Left ventricle myocardium inferior (tissue), 1 donor: ENCODE measurements at places on chromosomes 5 and 9. TPM values are rescaled to one million over a fixed set of nuclear protein-coding genes. Genes with fewer than 3 reads are reported as not detected.
A peak's percentile ranks its signal among the peaks of the same experiment; 100 is the strongest.

FOXD4L3 gene
- total RNA-seq = not detected

OR1J2 gene
- total RNA-seq = not detected

PCA3 gene
- not detected for total RNA-seq

GPR150 gene
- total RNA-seq = 0.14 TPM

ANKRD31 gene
- 0.11 TPM for total RNA-seq

ZNG1C gene
- 11.9 TPM for total RNA-seq

IL9 gene
- not detected for total RNA-seq

TCF7 gene
- 3.0 TPM for total RNA-seq

DNA sequence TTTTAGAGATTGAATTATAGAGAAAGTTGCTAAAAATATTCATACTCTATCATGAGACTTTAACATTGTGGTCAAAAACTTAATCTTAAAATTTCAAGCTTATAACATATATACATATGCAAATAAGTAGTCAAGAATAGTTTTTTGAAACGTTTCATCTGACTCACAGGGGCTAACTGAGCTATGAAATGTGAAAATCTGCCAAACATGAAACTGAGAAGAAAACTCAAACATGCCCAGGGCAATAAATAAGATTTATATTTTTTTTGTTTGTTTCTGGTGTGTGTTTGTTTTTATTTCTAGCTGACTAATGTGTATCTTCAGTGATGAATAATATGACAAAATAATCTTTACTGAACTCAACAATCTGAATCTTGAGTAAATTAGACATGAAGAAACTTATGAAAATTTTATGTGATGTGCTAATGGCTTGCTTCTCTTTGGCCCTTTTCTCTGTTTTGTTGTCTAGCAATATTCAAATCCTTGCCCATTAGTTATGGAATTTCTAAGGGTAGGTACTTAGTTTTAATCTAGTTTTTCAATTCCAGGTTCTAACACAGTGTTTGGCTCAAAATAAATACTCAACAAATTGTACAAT is 99.9 kb downstream of the FAM174A start:
- DNase-seq = no peak

GRCh38 chr9:115132648-115133047 is 14.7 kb upstream of the TNC start:
- DNase-seq = peak; percentile 20

- no peak for DNase-seq
Observed at GRCh38 chr5:176660530-176660859, 13.2 kb downstream of the TSPAN17 start.

DNA sequence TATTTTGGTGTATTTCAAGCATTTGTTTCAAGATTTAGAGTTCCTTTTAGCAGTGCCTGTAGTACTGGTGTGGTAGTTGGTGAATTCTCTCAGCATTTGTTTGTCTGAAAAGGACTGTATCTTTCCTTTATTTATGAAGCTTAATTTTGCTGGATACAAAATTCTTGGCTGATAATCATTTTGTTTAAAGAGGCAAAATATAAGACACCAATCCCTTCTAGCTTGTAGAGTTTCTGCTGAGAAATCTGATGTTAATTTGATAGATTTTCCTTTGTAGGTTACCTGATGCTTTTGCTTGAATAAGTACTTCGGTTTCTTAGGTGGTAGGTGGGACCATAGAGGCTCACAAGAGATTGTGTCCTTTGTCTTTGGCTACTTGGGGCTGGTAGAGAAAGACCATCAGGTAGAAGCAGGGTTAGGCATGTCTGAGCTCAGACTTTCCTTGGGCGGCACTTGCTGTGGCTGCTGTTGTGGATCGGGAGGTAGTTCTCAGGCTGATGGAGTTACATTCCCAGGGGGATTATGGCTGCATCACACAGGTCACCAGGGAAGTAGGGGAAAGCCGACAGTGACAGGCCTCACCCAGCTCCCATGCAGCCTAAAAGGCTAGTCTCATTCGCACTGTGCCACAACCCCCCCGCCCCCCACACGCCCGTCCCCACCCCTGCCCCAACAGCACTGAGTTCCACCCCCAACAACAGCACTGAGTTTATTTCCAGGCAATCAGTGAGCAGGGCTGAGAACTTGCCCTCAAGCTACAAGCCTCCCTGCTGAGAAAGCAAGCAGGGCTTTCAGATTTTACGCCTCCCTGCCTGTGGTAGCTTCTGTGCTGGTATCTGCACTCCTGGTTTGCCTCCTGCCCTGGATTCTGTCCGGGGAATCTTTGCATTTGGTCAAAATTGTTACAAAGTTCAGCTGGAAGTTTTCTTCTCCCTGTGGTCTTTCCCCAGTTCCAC is 127.1 kb upstream of the GLRA1 start:
- no peak for DNase-seq

GRCh38 chr9:111178331-111179055 is 140.2 kb upstream of the LPAR1 start:
- DNase-seq = no peak

DNA sequence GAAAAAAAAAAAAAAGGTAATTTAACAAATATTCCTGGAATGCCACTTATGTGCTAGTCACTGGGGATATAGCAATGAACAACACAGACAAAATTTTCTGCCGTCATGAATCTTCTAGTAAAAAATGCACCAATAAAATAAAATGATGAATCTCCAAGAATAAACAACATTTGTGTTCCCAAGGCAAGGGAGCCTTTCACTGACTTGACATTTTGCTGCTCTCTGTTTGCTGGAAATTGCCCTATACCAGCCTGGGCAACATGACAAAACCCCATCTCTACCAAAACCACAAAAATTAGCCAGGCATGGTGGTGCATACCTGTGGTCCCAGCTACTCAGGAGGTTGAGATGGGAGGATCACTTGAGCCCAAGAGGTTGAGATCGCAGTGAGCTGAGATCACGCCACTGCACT is 64.5 kb upstream of the ERBIN start:
- no peak for DNase-seq

- no peak for DNase-seq
Observed at GRCh38 chr5:145543968-145544367, 291.2 kb downstream of the PRELID2 start.

GRCh38 chr5:10291692-10292339 is 15.9 kb downstream of the CMBL start:
- no peak for DNase-seq

GRCh38 chr9:124270504-124271335 is 13.0 kb downstream of the NEK6 start:
- DNase-seq = no peak

GRCh38 chr5:112434641-112435040 is 15.6 kb upstream of the EPB41L4A start:
- DNase-seq = no peak

- DNase-seq = no peak
Observed at GRCh38 chr5:80382488-80382887, 25.4 kb upstream of the ZFYVE16 start.

DNA sequence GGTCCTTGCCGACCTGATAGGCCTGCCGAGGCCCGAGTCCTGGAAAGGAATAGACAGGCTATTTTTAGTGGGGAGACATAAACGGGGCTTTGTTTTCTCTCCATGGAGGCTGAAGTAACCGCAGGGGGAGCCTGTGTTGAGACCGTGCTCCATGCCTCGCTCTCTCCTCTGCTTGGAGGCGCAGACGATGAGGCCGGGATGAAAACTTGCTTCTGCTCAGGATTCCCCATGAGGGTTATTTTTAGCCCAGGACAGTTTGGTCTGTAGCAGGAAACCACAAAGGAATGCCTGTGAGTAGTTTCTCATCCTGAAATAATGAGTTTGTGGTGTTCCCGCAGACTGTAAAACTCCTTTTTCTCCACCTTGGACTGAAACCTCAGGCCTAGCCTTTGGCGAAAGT is 81.9 kb upstream of the RARS1 start:
- no peak for DNase-seq

DNA sequence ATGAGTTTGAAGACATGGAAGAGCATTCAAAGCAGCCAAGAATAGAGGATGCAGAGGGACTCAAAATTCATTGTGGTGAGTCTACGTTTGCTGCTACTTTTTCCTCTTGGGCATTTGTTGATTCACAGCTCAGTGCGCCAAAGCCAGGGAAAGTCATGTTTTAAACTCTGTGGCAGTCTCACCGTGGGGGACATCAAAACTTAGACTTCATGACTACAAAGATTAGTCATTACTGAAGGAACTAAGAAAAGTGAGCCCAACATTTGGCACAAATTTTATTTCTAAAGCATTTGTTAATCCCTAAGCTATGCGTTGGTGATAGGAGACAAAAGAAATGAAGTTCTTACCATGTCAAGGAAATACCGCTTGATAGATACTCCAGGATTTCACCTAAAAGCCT is 73.7 kb upstream of the MTAP start:
- DNase-seq = no peak

GRCh38 chr5:141650851-141651727 is at the start of gene FCHSD1:
FCHSD1 (minus strand) TSS chr5:141651418; CDS start chr5:141651368, 50 bp downstream.
- peak; percentile 90 for DNase-seq

GRCh38 chr5:169106911-169107706 is 193.8 kb downstream of the SLIT3 start:
- DNase-seq = no peak

GRCh38 chr9:2166203-2166602 is 151.1 kb downstream of the SMARCA2 start:
- DNase-seq = no peak

GRCh38 chr9:93096131-93096802 is at the start of gene CARD19:
CARD19 (plus strand) TSS chr9:93096217; CDS start chr9:93096346, 129 bp downstream.
- peak; percentile 59 for DNase-seq

DNA sequence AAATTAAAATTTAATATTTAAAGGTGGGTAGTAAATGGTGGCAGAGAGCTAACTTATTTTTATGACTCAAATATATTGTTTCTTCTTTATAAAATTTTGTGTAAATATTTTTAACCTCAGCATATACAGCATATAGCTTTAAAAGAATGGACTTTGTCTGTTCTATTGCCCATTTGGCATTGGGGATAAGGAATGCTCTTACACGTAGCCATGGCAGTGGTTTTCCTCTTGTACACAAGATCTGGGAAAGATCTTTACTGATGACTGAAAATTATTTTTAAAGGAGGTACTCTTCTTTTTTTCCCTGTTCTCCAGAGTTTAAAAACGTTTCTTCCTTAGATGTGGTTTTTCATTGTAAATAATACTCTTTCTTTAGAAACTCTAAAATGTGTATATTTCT is 75.0 kb downstream of the PBX3 start:
- no peak for DNase-seq

- DNase-seq = peak; percentile 70
Observed at GRCh38 chr5:32504989-32505596, 60.6 kb upstream of the ZFR start.

DNA sequence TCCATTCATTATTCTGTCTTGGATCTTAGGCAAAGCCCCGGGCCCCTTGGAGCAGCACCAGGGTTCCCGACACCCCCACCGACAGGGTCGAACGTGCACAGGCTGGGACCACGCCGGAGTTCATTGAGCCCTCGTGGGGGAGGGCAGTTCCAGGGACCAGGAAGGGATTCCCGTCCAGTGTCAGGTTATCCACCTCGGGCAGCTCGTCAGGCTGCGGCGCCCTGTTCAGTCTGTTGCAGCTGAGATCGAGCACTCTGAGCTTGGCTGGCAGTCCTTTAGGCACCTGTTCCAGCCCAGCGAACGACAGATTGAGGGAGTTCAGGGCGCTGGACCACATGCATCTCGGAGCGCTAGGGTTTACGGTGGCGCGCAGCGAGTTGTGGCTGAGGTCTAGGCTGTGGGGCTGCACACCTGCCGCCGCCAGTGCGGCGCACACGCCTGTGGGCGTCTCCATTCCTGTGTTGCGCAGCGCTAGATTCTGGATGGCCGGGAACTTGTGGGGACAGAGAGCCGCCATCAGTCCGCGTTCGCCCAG is 1.1 kb downstream of the CD14 start:
- no peak for DNase-seq

GRCh38 chr9:122226758-122227574 is 1.8 kb downstream of the LHX6 start:
- DNase-seq = no peak

GRCh38 chr9:17219261-17219660 is 84.4 kb downstream of the CNTLN start:
- no peak for DNase-seq

DNA sequence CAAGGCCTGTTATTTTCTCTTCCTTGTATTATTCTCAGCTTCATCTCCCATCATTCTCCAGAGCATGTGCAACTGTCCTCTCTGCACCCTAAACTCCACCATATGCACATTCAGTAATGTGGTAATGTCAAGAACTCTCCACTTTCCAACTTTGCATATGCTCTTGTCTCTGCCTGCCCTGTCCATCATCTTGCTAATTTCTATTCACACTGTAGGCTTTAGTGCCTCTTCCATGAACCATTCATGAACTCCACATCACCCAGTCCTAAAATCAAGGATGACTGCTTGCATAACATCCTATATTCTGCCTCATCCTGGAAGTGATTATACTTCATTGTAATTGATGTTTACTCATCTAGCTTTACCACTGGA is 354.8 kb downstream of the PDE4D start:
- no peak for DNase-seq
